Urothelium cell line (cell line): ENCODE measurements at places on chromosomes 12 and 14.
A peak's percentile ranks its signal among the peaks of the same experiment; 100 is the strongest.

DNA sequence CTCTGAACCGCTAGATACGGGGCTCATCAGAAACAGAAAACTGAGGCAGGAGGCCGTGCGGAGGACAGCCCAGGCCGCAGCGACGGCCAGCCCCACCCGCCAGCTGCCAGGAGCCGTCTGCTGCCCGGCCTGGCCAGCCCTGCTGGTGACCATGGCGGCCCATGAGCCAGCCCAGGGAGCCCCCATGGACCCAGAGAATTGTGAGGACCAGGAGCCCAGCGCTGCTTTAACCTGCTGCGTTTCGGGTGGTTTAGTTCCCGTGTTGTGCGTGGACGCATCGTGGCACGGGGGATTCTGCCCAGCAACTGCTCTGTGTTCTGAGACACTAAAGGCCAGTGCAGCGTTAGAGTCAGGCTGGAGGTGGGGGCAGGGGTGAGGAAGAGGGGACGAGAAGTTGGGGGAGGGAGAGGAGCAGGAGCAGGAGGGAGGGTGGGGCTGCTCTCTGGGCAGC, 44.2 kb downstream of the NOC4L start:
- DNase-seq: no peak

GRCh38 chr12:116924558-116925453, 14.1 kb downstream of the FBXW8 start:
- peak; percentile 87 for DNase-seq

DNA sequence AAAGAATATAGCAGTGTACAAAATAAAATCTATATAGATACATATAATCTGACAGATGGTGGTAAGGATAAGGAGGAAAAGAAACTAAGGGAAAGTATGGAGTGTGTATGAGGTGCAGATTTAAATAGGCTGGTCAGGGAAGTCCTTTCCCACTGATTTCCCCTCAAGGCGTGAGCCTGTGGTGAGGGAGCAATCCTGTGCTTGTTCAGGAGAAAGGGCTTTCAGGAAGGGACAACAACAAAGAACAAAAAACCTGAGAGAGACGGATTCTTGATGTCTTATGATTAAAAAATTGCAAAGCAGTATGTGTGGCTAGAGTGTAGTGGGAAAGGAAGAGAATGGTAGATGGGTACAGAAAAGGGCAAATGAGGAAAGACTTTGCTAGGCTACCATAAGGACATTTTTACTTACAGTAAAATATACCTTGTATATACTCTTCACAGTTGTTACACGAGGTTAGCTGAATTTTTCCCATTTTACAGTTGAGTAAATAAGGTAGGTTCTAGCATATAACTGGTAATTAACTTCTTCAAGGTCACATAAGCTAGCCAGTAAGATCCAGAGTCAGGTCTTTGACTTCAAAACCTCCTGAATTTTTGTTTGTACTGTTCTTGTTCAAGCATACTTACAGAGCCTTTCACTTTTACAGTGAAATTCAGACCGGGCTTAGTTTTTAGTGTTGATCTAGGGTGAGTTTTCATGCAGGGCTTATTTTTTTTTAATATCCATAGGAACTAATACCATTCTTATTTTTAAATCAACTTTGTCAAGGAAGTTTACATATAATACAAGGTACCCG, 15.6 kb downstream of the CNOT2 start:
- no peak for DNase-seq

- DNase-seq: no peak
Measured at GRCh38 chr12:69459477-69459876, 10.7 kb upstream of the FRS2 start.

- no peak for DNase-seq
Measured at GRCh38 chr14:103846097-103846496, 1.3 kb downstream of the PPP1R13B start.

- no peak for DNase-seq
Measured at GRCh38 chr12:65943388-65944137, 119.3 kb downstream of the HMGA2 start.

- no peak for DNase-seq
Measured at GRCh38 chr14:34372786-34373185, 89.3 kb downstream of the SPTSSA start.

- DNase-seq: no peak
Measured at GRCh38 chr14:59529189-59529588, 44.9 kb downstream of the JKAMP start.

- no peak for DNase-seq
Measured at GRCh38 chr12:27244689-27245488, 803 bp downstream of the STK38L start.

DNA sequence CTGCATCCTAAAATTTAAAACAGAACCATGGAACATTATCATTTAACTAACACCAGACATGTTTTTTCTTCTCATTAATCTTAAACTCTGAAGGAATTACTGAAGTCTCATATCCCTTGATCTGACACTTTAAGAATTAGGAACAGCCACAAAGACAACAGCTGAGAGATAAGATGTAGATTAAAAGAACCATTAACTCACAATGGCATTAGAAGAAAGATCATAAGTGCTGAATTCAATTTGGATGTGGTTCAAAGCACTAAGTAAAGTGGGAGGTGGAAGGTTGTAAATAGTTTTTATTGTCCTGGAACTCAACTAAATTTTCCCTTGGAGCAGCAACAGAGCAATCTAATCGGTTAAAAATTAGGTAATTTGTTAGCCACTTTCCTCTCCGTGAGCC, 199.0 kb upstream of the ATP2B1 start:
- no peak for DNase-seq

GRCh38 chr14:69850086-69850735, 29.0 kb upstream of the SMOC1 start:
- DNase-seq: no peak

DNA sequence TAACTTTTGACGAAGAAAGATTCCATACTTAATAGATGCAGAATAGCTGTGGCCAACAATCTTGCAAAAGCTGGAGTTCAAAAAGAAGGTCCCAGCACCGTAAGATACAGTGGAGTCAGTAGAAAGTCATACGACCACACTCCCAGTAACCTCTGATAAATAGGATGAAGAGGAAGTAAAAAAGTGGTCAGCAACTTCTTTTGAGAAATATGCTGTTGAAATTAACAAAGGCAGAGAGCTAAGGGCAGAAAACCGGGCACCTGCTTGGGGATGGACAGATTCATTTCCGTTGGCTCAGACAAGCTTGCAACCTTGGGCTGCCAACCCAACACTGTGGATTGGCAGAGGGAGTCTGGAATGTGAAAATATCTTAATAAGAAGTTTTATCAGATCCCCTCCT, 40.0 kb downstream of the BTG1 start:
- no peak for DNase-seq

- DNase-seq: no peak
Measured at GRCh38 chr14:94426526-94426925, 26.1 kb downstream of the SERPINA11 start.

DNA sequence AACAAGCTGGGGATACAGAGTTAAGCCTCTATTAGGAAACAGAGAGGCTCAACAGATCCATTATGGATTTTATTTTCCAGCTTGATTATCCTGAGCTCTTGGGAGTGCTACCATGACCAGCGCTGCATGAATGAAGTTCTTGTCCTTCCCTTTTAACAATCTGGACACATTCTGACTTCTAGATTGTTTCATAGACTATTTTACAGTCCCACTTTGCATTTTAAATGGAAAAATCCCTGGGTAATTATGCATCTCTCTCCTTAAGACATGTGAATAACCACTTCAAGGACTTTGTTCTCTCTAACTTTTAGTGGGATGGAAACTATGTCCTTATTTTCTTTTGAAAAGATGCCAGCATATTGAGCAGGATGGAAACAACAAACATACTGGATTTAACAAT, 2.0 kb downstream of the CCDC198 start:
- no peak for DNase-seq

- DNase-seq: no peak
Measured at GRCh38 chr14:92719421-92719820, 29.0 kb downstream of the LGMN start.

DNA sequence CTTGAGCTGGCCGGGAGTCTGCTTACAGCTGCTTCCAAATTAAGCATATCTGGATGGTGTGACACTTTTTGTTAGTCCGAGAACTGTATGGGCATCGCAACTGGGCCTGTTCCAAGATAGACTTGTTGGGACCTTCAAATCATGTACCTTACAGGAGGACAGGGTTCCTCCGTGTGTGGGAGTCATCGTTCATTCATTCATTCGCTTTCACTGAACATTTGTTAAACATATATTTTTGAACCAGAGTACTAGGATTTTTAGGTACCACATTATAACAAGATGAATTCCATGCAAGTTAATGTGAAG, 387 bp upstream of the IPO8 start:
- DNase-seq: no peak

DNA sequence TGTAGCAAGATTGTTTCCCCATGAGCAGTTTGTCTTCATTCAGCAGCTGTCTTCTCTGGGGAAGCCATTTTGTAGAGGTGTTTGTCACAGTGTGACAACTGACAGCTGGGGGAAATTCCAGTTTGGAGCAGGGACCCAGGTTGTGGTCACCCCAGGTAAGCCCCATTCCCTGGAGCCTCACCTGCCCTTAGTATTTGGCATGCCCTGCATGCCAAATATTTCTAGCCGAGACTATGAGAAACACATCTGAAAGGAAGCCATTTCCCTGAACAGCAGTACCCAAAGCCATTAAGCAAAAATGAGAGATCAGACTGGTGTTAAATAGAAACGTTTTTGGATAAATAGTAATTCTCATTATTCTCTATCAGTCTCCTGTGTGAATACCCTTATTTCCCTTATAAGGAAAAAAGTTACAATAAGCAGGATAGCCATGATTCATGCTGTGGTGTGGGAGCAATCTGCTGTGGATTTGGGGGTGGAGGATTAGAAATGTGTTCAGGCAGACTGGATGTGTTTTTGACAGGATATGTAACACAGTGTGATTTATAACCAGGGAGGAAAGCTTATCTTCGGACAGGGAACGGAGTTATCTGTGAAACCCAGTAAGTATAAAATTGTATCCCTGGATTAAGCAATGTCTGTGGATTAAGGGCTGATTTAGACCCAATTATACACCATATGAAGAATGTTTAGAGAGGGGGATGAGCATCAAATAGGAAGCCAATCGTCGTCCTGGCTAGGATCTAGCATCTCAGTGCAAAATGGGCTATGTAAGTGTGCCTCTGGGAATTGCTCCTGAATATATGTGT, 68.9 kb downstream of the DAD1 start:
- DNase-seq: no peak
